ENCODE measurements at places on chromosomes 6 and 20.

GRCh38 chr6:38483526-38483925 is 156.2 kb downstream of the BTBD9 start:
- DNase-seq = no peak

- DNase-seq = no peak
Measured at GRCh38 chr6:128507337-128508310, 12.8 kb downstream of the PTPRK start.

DNA sequence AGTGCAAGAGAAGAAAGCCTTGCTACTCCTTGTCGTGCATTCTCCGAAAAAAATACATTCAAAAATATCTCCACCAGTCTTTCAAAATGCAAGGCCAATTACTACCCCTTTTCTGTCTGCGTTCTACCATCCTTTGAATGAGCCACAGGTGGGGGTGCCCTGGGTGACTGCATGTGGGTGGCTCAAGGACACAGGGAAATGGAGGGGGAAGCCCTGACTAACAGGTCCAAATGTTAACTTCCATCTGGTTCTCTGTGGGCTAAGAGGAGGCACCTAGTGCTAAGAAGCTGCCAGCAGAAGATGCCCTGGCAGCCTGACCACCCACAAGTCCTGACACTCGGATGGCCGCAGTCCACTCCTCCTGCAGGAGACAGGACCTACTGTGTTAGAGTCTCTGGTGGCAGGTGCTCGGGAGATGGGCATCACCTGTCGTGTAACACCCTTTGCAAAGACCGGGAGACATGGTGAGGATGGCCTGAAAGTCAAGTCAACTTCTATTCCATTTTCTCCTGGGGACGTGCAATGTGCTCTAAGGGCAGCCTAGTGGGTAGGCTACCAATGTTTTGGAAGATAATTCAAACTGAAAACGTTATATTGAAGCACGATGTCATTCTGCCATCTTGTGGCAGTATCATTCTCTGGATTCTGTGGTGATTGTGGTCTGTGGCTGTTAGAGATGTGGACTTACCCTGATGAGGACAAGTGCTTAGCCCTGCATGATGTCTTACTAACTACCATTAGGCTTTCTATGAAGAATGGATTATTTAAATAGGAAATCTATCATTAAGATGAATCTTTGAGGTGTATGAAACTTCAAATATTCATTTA is 27.4 kb upstream of the IGF2R start:
- DNase-seq = no peak

- no peak for DNase-seq
Measured at GRCh38 chr6:3086282-3086946, 18.1 kb downstream of the RIPK1 start.

DNA sequence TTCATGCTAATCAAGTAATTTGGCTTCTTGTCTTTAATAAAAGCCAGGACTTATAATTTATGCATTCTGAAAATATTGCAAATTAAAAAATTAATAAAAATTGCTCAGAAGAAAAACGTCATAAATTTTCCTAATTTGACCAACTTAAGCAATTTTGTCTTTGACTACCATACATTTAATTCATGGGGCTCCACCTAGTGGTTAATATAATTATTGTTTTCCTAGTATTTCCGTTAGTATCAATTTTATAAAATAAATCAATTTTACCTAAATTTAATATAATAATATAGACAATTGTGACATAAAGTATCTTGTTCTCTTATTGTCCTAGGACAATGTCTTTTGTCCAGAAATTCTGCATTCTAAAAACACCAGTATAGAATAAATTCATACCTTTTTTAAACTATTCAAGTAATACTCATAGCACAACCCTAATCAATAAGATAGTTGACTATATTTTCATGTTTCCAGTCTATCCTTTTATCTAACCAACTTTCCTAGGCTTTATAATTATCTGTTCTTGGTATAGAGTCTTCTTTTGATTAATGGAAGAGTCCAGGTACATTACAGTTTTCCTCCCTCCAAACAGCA is 319.9 kb downstream of the TRDN start:
- DNase-seq = no peak

- DNase-seq = peak; percentile 48
Measured at GRCh38 chr6:133991096-133991593, 38.1 kb downstream of the TBPL1 start.

DNA sequence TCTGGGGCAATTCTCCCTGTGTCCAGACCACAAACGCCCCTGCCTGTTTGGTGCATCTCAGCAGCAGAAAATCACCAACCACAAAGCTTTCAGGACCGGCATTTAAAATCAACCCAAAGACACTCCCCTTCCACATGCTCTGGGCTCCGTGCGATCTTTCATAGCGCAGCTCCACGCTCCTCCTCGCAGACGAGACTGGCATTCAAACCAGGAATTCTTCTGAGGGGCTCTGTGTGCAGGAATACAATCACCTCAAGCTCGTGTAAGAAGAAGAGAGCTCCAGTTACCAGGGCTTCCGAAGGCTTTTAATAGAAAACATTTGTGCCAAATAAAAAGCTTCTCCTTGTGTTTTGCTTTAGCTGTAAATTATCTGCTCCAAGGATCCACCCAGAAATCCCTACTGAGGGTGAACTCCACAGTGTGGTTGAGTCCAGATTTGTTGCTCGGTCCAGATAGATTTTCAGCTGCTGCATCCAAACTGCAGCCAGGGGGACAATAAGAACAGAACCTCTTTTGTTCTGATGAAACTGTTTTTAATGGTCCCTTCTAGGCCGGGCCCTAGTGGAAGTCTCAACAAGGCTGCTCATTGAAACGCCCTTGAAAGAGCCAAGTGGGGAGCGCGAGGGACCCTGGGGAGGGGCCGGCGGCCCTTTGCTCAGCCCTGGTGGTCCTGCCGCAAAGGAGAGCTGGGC is 16.4 kb upstream of the BMP7 start:
- no peak for DNase-seq

- no peak for DNase-seq
Measured at GRCh38 chr6:44189257-44189656, 27.5 kb upstream of the MYMX start.

GRCh38 chr20:2816583-2817340 is 598 bp downstream of the TMEM239 start:
- no peak for DNase-seq

- peak; percentile 58 for DNase-seq
Measured at GRCh38 chr6:30122515-30122914, 9.6 kb upstream of the TRIM31 start.

- no peak for DNase-seq
Measured at GRCh38 chr6:144758602-144759001, 473.5 kb downstream of the UTRN start.

DNA sequence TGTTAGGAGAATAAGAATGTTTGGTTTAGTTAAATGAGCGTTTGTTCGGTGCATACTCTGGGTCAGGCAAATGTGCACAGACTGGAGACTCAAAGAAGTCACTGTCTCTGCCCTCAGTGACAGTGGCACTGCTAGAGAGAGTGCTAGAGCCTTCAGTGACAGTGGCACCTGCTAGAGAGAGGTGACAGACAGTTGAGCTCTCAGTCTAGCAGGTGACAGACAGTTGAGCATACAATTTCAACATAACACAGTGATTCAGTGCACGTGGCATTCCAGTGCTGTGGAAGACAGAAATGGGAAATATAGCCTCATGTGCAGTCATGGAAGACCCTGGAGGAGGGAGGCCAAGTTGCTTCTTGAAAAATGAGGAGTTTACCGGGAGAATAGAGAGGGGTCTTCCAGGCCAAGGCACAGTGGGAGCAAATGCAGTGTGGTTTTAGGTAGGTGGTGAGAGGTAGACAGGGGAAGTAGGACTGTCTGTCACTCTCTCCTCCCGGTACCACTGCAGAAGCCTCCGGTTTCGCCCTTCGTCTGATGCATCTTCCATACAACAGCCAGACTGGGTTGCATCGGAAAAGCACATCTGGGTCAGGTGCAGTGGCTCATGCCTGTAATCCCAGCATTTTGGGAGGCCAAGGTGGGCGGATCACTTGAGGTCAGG is 107.9 kb upstream of the CLDN20 start:
- no peak for DNase-seq

GRCh38 chr6:161772176-161772575 is 498.3 kb upstream of the AGPAT4 start:
- no peak for DNase-seq

- no peak for DNase-seq
Measured at GRCh38 chr6:16819752-16820151, 58.5 kb upstream of the ATXN1 start.

GRCh38 chr20:61753987-61754956 is 311.4 kb downstream of the TAF4 start:
- DNase-seq = no peak

DNA sequence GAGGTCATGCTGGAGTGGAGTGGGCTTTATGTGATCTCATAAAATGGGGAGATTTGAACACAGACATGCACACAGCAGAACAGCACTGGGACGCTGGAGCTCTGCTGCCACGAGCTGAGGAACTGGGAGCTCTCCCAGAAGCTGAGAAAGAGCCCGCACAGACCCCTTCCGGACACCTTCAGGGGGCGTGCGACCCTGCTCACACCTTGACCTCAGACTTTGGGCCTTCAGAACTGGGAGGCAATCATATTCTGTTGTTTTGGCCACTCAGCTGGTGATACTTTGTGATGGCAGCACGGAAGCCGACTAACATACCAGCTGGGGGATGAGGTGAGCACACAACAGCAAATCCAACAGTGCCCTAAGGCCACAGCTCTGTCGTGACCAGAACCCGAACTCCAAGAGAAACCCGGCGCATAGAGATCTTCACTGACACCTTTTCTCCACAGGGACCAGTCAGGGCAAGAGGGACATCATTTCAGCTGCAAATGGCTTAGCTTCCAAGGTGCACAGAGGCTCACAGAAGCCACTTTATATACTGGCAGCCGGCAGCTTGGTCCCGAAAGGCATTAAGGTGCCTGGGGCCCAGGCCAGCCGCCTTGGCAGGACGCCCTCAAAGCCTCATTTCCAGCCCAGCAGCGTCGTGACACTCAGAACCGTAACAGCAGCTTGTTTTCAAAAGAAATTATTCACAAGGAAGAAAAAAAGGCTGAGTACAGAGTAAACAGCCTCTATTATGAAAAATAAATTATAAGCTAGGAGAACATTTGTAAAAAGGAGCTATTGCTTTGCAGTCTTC is 89.3 kb downstream of the RNASET2 start:
- DNase-seq = no peak

- no peak for DNase-seq
Measured at GRCh38 chr20:58579819-58580473, 64.7 kb upstream of the APCDD1L start.

GRCh38 chr6:39048481-39049399 is at the start of gene GLP1R:
Gene GLP1R, plus strand, starts transcription at chr6:39048781. Its CDS starts 60 bp downstream, at chr6:39048841.
- DNase-seq = no peak

DNA sequence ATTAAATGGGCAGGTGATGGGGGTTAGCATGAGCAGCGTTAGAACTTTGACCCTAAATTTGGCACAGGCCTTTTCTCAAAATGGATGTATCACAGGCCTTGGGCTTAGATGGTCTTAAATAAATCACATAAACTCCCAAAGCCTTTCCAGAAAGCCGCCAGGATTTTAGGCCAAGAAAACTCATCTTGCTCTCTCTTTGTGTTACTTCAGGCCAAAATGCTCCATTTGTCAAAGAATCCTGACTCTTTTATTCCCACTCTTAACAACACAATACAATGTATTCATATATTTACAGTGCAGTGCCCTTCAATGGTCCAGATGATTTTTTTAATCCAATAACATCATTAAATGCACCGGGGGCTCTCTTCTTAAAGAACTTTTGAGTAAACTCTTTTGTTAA is 5.9 kb upstream of the TCP11 start:
- DNase-seq = no peak
